Anterior cingulate cortex (tissue), 58 donors: ENCODE measurements at places on chromosomes 4 and X.
A peak's percentile ranks its signal among the peaks of the same experiment; 100 is the strongest.

DNA sequence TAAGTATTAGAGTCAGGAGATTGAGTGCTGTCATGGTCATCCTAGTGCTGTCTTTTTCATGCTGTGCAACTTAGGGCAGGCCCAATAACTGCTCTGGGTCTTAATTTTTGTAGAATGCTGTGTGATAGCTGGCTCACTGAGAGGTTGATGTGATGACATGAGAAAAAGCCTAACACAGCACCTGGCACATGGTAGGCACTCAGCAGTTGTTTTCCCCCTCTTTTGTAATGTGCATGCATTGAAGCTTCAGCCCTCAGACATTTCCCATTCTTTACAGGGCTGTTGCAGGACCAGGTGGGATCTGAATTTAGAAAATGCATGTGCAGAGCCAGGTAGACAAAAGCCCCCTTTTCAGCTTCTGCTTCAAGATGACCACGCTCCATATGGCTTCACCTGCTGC is 44.1 kb upstream of the SOX3 start:
- DNase-seq: no peak

DNA sequence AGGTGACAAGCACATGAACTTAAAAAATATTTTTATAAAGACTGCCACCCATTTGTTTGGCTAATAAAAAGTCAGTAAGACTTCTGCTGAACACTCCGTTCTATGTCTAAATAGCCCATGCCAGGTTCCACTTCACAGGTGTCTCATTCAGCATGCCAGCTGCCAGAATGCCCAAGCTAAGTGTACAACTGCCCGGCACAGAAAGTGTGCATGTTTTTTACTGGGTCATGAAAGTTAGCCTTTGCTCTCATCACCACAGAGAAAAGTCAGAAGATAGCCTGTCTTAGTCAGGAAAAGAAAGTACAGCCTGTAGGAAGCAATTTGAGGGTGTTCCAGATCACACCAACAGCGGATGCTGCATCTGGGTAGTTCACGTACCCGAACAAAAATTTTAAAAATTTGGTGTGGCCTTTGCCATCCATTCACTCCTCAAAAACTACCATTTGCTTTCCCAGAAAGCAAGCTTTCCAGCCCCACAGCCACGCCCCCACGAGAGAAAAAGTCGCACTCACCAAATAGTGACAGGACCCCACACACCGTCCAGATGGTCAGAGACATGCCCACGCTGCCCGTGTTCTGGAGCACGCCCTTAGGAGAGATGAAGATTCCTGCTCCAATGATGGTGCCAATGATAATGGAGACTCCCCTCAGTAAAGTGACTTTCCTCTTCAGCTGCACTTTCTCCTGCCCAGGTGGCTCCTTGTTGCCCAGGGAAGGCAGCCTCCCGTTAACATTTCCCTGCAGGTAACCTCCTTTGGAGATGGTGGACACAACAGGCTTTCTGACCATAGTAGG is 671 bp downstream of the SLC7A11 start:
- no peak for DNase-seq

DNA sequence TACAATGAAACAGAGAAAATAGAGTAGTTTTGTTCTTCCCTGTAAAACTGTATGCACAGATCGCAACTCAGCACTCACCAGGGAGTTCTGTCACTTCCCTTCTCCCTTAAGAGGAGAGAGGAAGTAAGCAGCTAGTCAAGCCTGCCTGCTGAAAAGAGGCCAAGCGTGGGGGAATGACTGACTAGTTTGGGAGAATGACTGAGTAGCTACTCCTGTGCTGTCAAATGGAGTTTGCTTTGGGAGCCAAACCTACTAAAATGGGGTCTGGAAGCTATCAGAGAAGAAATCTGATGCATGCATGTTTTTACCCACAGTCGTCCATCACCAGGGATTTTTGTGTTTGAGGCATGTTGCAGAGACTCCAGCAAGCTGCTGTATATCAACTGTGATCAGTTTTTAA is 54.6 kb upstream of the LHFPL1 start:
- DNase-seq: no peak

DNA sequence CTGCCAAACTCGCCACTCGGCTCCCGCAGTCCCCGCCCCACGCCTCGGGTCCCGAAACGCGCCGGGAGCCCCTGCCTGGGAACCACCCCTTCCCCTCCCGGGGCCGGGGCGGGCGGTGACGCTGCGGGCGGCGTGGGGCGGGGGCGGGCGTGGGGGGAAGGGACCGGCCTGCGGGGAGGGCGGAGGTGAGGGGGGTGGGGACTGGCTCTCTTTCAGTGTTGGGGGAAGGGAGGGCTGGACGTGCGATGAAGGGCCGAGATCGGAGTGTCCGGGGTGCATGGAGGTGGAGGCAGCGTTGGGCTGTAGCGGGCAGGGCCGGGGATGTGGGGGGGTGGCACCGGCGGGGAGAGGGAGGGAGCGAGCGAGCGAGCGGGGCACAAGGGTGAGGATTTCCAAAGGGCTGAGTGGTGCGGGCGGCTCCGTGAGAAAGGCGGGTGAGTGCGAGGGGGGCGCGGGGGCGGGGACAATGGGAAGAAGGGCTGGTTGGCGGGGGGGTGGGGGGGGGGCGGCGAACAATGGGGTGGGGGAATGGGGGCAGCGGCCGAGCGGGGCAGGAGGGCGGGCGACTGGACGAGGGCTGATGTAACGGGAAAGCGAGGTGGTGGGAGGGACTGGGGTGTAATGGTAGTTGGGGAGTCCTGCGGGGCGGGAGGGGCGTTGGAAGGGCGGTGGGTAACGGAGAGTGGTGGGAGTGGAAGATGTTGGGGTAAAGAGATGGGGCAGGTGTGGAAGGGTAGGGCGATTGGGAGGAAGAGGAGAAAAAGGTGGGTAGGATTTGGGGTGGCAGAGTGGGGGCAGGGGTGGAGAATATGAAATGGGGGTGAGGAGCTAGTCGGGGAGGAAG is 578 bp downstream of the DCUN1D4 start:
- DNase-seq: no peak

GRCh38 chrX:1593286-1594271 is 2.2 kb downstream of the AKAP17A start:
- DNase-seq: no peak

GRCh38 chr4:183499389-183499788 is 5.5 kb upstream of the ING2 start:
- no peak for DNase-seq

DNA sequence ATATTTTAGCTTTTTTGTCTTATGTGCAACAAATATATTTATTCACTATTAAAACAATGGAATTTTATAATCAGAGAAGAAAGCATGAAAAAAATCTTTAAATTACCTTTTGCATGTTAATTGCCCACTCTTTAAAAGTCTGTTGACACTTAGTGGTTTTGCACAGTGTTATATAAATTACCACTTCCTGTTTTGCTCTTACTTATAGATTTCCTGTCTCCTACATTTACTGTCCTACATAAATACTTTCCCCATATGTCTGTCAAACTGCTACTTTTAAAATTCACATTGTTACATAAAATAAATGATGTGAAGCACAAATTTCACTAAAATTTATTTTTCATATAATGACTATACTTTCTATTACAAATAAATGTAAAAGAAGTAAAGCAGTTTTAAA is 161.1 kb upstream of the NDST4 start:
- no peak for DNase-seq

GRCh38 chr4:30776451-30776850 is 56.3 kb downstream of the PCDH7 start:
- no peak for DNase-seq

DNA sequence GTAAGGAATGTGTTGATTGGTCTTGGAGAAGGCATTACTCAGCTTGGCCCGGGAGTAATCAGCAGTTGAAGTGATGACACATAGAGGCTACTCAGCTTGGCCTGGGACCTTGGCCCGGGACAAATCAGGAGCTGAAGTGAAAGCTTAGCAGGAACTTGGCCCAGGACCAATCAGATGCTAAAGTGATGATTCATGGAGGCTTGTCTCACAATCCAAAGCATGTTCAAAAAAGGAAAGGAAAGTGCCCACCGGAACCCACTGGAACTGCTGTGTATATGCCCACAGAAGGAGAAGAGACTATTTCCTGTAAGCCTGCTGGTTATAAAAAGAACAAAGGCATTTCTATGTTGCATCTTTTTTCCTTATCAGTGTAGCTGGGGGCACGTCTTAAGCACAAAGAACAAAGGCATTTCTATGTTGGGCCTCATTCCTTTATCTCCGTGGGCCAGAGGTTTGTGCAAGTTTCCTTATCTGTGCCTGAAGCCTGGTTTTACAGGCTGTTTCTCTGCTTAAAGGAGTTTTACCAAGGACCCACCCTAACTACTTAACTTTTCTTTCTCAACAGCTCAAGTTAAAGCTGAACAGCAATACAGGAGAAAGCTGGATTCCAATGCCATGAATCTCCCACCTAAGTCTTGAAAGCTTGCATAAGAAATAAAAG is 1176.7 kb downstream of the NLGN4X start:
- peak; percentile 5 for DNase-seq

DNA sequence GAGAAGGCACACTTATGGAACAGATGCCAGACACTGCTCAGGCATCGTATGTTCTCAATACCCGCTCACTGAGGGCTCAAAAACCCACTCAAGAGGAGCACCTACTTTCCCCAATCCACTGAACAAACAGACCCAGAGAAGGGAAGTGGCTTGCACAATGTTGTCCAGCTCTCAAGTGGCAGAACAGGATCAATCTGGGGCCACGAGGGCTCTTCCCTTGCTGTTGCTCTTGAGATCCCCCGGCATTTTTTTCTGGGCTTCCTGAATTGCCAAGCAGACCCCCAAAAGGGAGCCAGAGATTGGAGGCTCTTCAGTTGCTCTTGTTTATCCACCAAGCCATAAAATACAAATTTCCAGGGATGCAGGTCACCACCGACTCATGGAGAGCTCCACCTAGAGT is 35.7 kb downstream of the IDS start:
- no peak for DNase-seq

DNA sequence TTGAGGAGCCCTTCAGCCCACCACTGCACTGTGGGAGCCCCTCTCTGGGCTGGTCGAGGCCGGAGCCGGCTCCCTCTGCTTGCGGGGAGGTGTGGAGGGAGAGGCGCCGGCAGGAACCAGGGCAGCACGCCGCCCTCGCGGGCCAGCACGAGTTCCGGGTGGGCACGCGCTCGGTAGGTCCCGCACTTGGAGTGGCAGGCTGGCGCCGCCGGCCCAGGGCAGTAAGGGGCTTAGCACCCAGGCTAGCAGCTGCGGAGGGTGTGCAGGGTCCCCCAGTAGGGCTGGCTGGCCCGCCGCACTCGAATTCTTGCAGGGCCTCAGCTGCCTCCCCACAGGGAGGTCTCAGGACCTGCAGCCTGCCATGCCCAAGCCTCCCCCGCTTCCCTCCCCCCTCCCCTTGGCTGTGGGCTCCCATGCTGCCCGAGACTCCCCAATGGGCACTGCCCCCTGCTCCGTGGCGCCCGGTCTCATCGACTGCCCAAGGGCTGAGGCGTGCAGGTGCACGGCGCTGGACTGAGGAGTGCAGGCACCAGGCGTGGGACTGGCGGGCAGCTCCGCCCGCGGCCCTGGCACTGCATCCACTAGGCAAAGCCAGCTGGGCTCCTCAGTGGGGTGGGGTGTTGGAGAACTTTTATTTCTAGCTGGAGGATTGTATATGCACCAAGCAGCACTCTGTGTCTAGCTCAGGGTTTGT is 127.5 kb downstream of the DCK start:
- DNase-seq: no peak

DNA sequence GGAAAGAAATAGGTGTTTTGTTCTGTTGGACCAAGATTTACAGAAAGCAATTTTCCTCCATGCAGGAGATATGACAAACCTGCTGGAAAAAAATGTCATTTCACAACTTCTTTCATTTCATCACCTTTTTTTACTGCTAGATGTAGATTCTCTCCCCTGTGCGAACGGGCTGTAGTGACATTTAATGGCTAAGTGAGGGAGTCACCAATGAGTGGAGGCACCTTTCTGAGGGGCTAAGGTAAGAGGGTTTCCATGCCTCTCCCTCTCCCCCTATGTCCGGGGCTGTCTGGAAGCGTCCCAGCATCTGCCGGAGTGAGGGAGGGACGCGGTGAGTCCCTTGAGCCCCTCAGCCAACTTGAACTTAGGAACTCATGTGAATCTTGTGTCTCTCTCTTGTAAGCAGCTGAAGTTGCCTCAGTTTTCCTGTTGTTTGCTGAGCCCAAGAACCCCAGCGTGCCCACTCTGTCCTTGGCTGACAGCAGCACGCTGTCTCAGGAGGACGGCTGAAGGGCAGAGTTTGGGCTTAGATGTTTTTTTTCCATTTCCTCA is 42.3 kb downstream of the DCTD start:
- DNase-seq: no peak

DNA sequence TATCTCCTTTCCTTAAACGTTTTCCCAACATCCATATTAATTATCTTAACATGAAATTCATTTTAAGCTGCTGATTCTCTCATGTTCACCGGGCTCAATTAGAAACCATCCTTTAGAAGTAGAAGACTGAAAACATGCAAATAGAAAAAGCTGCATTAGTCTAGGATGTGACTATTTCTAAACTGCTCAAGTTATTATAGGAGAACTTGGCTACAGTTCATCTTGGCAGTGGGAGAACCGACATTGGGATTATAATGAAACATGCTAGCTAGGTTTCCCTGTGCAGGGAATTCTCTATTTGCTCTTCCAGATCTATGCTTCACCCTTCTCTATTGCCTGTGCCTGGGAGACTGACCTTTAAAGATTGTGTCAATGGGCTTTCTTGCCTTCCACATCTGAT is 151.0 kb upstream of the PPARGC1A start:
- DNase-seq: no peak

- no peak for DNase-seq
Measured at GRCh38 chr4:40305328-40306170, 29.6 kb upstream of the CHRNA9 start.

- DNase-seq: no peak
Measured at GRCh38 chrX:124931241-124931640, 388.4 kb upstream of the TEX13C start.

GRCh38 chr4:104983615-104984179 is 163.0 kb upstream of the TET2 start:
- DNase-seq: no peak

- no peak for DNase-seq
Measured at GRCh38 chrX:20285511-20285910, 18.8 kb upstream of the RPS6KA3 start.

DNA sequence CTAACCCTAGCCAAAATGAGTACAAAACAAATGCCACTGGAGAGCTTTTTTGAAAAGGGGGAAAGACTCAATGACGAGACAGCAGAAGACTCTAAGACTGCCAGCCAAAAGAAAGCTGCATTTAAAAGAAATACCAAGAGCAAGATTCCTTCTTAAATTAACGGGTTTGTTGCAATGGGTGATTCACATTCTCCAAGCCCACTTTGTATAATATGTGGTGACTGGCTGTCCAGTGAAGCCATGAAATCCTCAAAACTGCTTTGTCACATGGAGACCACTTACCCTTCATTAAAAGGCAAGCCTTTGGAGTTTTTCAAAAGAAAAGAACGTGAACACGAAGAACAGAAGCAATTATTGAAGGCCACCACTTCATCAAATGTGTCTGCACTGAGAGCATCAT is 68.2 kb downstream of the MRPL1 start:
- no peak for DNase-seq
